ENCODE measurements at places on chromosomes 2 and 18. TPM values are rescaled to one million over a fixed set of nuclear protein-coding genes. Genes with fewer than 3 reads are reported as not detected.

- no peak for DNase-seq
- H3K27ac ChIP-seq: no peak overlapping the region
- H3K27me3 ChIP-seq: no peaks in the 10 kb centered on the region
- no peaks in the 10 kb centered on the region for H3K4me1 ChIP-seq
- no peaks in the 10 kb centered on the region for H3K36me3 ChIP-seq
- no peak overlapping the region for H3K4me3 ChIP-seq
Measured at GRCh38 chr2:142878031-142878678, 691 bp downstream of the KYNU start.

GRCh38 chr2:18077704-18078103 is 199.2 kb downstream of the KCNS3 start:
- H3K4me3 ChIP-seq: no peak overlapping the region
- H3K36me3 ChIP-seq: no peaks in the 10 kb centered on the region
- peaks cover 6% of the 10 kb centered on the region for H3K27me3 ChIP-seq
- peaks cover 6% of the 10 kb centered on the region for H3K4me1 ChIP-seq
- H3K27ac ChIP-seq: no peak overlapping the region

DNA sequence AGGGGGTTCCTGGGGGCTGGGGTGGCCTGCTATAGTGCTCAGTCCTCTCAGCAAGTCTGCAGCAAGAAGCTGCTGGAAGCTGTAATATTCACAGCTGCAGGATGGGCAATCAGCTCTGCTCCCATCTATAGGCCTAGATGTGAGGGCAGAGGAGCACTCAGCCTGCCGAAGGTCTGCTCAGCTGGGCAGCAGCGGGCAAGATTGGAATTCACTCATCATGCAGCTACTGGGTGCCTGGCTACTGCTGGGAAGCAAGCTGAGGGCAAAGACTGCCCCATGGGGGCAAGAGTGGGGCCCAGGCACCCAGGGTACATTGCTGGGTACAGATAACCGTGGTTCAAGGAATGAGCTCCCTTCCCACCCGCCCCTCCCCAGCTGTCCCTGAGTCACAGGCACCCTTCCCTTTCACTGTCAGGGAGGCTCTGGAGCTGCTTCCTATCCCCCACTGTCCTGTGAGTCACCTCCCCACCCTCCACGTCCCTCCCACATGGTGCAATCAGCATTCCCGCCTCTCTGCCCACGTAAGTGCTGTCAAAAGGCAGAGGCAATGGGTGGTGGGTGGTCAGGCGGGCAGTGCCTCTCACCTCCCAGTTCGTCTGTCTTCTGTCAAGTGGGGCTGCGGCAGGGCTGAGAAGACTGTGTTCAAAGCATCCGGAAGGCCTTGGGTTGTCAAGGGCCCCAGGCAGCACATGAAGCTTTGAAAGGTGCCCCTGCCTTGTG is 169.2 kb downstream of the TRIM43 start:
- no peaks in the 10 kb centered on the region for H3K4me1 ChIP-seq
- H3K36me3 ChIP-seq: no peaks in the 10 kb centered on the region
- H3K27me3 ChIP-seq: no peaks in the 10 kb centered on the region
- DNase-seq: no peak

GRCh38 chr2:27627963-27628766 is 647 bp downstream of the CCDC121 start:
- H3K4me1 ChIP-seq: peaks cover 28% of the 10 kb centered on the region
- no peaks in the 10 kb centered on the region for H3K27me3 ChIP-seq
- H3K27ac ChIP-seq: no peak overlapping the region
- DNase-seq: peak; percentile 21

DNA sequence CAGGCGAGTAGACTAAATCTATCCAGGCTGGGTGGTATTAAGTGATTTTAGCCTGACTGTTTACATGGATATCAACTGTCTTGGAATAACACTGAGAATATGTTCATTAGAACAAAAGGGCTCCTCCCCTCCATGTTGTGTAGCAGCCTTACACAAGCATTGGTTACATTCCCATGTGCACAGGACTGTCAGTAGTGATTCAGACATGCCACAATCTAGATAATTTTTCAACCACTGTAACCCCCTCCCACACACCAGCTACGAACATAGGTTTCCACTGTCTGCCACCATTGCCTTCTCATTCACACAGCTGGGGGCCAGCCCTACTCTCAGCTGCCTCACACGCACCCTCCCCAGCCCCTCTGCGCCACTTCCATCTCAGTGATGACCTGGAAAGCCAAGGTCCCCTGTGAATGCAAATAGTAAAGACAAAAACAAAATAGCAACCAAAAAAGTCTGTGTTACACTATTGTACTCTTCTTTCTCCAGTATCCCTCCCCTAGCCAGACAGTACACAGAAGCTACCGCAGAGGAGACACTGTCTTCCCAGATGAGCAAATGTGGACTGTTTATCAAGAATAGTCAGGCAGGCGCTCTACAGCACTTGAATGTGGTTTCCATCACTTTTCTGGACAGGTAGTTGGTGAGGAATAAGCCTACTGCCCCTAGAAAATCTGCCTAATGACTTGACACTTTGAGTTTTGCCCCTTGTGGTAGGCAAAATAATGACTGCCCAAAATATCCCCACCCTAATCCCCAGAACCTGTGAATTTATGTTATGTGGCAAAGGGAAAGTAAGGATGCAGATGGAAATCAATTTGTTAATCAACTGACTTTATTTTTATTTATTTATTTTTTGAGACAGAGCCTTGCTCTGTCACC is 27.9 kb upstream of the TYMS start:
- peaks cover 6% of the 10 kb centered on the region for H3K4me1 ChIP-seq
- DNase-seq: peak; percentile 47
- peaks cover 6% of the 10 kb centered on the region for H3K27me3 ChIP-seq
- H3K36me3 ChIP-seq: no peaks in the 10 kb centered on the region

DNA sequence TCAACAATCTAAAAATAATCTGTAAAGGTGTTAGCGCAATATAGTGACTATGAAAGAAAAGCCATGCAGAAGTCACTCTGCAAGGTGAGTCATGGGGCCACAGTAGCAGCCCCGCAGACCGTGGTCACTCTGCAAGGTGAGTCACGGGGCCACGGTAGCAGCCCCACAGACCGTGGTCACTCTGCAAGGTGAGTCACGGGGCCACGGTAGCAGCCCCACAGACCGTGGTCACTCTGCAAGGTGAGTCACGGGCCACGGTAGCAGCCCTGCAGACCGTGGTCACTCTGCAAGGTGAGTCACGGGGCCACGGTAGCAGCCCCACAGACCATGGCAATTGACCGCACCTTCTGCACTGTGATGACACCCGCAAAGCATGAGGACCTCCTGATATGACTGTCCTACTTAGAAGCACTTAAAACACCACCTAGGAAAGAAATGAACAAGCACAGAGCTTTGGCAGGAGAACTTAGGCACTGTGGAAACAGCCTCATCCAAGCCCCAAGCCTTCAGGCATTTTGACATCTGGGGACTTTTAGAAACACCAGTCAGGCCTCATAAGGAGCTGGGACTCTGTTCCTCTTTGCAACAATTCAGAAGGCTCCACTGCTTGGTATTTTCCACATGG is 70.1 kb downstream of the LDLRAD4 start:
- H3K4me1 ChIP-seq: peaks cover 74% of the 10 kb centered on the region
- H3K4me3 ChIP-seq: no peak overlapping the region
- DNase-seq: peak; percentile 74

GRCh38 chr18:79578396-79579260 is 101.0 kb upstream of the CTDP1 start:
- no peak for DNase-seq
- H3K4me1 ChIP-seq: peaks cover 15% of the 10 kb centered on the region
- no peaks in the 10 kb centered on the region for H3K36me3 ChIP-seq
- H3K27ac ChIP-seq: no peak overlapping the region

DNA sequence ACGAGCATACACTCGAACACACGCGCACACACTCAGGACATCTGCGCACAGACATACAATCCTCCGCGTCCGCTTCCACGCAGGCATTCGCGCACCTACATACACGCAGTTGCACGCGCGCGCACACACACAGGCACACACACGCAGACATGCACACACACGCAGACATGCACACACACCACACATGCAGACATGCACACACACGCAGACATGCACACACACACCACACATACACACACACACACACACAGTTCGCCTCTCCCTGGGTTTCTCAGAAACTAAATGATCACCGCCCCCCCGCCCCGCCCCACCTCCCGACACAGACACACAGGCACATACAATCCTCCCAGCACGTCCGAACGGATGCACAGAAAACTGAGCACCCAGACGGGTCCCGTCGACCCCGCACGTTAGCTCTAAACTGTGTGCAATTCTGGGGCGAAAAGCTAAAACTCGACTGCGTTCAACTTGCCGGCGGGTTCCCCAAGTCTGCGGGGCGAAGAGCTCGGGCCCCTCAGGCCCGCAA is 1.0 kb downstream of the EPHA4 start:
- peaks cover 56% of the 10 kb centered on the region for H3K27me3 ChIP-seq
- H3K27ac ChIP-seq: peak overlapping the region; percentile 24
- H3K36me3 ChIP-seq: no peaks in the 10 kb centered on the region
- H3K4me1 ChIP-seq: peaks cover 21% of the 10 kb centered on the region

DNA sequence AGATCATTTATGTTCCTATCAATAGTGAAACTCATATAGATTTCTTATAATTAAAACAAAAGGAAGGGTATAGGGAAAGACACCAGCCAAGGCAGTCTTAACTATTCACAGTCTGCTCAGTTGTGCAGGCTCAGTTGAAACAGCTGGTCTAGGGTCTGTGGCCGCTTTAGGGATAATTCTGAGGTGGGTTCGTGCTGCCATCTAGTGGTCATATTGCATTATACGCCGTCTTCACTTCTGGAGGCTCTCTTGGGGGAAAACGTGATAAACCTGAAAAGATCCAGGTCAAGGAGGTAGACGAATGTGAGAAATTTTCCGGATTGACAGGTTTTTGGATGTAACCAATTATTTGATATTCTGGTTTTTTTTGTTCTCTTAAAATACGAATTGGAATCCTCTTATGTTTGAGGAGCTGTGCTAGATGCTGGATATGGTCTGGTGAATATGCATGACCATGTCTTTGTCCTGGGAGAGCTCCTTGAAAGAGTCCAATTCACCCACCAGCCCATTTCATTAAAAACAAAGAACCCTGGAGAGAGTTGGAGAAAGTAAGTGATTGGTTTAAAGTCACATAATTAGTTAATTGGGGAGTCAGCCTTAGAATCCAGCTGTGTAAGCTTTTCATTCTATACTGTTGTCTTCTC is 492.4 kb downstream of the PLCL1 start:
- peak; percentile 75 for DNase-seq
- H3K36me3 ChIP-seq: no peaks in the 10 kb centered on the region
- peaks cover 2% of the 10 kb centered on the region for H3K27me3 ChIP-seq
- H3K27ac ChIP-seq: no peak overlapping the region
- no peak overlapping the region for H3K4me3 ChIP-seq

- no peak overlapping the region for H3K27ac ChIP-seq
- peaks cover 1% of the 10 kb centered on the region for H3K27me3 ChIP-seq
- no peak overlapping the region for H3K4me3 ChIP-seq
Measured at GRCh38 chr2:100730290-100730868, 89.6 kb upstream of the NPAS2 start.

ADCYAP1 gene
- not detected for total RNA-seq

IGFBP2 gene
- total RNA-seq: 124 TPM

UGT1A6 gene
- total RNA-seq: not detected

LINC00305 gene
- not detected for total RNA-seq

All from activated CD8-positive, alpha-beta T cell treated with anti-CD3 and anti-CD28 coated beads for 36 hours (primary cell).